ENCODE measurements at places on chromosomes 12 and 14.

DNA sequence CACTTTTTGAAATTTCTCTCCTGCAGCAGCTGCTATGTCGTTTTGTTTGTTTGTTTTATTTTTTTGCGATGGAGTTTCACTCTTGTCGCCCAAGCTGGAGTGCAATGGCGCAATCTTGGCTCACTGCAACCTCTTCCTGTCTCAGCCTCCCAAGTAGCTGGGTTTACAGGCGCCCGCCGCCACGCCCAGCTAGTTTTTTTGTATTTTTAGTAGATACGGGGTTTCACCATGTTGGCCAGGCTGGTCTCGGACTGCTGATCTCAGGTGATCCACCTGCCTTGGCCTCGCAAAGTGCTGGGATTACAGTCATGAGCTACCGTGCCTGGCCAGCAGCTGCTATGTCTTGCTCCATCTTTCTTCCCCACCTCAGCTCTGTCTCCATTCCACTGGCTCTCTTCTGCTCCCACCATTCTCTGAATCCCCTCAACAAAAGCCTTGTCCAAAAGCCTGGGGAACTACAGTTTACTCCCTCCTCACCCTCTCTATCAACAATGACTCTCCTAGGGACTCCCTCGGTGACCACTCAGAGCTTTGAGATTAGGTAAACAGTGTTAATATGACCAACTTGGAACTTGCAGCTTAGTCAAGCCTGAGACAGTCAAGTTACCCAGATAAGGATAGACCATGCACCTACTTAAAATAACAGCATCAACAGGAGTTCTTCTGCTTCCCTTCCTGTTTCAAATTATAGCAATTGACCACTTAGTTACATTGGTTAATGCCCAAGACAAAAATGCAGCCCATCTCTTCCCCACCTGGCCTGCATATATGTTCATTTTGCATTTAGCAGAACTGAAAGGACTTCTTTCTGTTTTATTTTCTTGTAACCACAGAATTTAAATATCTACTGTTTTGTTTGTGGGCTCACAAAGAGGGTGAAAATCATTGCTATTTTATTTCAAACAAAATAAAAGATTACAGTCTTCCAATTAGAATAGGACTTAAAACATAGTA, 189.0 kb upstream of the AMIGO2 start:
- no peak for DNase-seq

- DNase-seq, result no peak
Measured at GRCh38 chr12:89756585-89757398, 48.2 kb upstream of the ATP2B1 start.

DNA sequence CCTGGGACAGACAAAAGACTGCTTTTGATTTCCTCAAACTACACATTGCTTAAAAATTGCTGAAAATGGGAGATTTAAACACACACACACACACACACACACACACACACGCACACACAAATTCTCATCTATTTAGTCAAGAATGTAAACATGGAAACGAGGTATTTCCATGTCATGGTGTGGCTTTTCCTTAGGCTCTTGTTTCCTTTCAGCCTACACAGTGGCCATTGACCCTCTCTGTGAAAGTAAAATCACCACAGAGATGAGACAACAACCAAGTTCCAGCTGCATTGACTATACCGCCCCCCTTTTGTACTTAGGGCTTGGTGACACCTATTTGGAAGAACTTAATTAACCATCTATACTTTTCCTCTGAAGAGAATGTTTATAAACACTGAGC, 41.9 kb downstream of the TTC8 start:
- DNase-seq, result no peak

DNA sequence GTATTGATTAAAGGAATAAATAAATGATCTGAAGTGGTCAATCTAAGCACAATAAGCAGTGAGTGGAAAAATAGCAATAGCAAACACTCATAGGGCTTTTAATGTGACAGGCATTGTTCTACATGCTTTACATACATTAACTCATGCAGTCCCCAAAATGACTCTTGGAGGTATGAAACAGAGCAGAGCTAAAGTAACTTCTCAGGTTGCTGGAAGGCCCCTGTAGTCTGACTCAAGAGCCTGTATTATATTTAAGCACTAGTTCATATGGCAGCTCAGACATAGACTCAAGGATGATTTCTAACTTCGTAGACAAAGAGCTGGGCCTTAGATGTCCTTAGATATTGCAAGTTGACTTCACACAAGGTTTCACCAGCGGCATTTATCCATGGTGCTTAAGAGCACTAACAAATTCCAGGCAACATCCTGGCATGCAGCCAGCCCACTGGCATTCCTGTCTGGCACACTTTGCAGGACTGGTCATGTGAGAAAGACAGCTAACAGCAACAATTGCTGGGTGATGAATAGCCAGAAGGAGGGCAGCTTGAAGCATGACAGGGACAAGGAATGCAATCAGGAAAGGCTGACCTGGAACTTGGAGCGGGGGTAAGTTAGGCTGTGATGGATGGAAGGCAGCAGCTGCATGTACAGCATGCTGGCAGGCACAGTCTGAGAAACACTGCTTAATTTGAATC, 22.9 kb upstream of the KTN1 start:
- no peak for DNase-seq

DNA sequence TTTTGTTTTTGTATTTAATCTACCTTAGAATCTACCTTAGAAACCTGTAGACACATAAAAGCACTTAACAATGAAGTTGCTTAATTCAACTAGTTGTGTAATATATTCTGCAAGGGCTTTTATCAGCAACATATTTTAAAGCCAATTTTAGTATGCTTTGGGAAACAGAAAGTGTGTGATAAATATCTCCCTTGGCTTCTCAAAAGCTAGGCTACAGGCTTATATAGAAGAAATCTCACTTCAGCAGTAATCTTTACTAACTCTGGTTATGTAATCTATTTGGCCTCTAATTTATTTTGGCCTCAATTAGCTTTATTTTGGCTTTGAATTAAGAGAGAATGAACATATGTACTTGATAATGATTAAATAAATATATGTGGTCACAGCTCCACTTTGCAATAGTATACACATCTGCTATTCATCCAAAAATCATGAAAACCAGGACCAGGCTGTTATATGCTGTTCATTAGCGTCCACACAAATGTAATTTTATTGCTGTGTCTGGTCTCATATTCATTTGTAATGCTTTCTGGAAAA, 37.2 kb downstream of the LRP6 start:
- no peak for DNase-seq

- no peak for DNase-seq
Measured at GRCh38 chr12:75322464-75322863, 7.7 kb downstream of the CAPS2 start.

- DNase-seq, result no peak
Measured at GRCh38 chr14:85380881-85381280, 149.1 kb upstream of the FLRT2 start.

DNA sequence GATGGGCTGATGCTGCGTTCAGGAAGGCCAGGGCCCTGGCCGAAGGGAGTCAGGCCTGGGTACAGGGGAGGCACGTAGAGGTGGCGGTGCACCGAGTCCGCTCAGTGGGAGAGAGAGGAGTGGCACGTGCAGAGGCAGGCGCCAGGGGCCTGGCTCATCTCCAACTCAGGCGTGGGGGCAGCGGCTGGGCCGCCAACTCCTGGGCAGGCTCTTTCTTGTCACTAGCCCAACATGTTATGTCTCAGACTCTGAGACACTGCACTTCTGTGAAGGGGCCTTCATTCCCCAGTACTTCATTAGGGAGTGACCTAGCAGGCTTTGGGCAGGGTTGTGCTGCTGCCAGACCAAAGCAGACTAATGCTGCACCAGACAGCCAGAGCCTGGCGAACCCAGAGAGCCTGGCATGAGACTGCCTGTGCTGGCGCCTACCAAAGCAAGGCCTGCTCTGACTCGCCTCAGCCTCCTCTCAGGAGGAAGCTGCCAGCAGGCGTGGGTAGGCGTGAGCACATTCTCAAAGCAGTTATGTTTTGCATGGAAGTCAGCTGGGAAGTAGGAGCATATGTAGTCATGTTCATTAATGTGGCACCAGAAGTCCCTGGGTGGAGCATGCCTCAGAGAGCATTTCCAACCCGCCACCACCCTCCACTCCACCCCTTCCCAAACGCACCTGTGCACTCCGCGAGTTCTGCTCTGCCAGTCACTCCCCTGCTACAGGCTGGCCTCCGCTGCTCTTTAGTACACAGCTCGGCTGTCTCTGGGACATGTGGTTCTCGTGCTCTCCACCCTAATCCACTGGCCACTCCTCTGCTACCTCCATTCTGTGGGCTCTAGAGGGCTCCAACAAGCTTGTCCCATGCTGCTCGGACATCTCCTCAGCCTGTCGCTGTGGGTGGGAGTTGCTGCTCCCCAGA, 9.7 kb downstream of the CKB start:
- no peak for DNase-seq

- DNase-seq, result no peak
Measured at GRCh38 chr14:22311636-22312035, 277.4 kb downstream of the DAD1 start.

DNA sequence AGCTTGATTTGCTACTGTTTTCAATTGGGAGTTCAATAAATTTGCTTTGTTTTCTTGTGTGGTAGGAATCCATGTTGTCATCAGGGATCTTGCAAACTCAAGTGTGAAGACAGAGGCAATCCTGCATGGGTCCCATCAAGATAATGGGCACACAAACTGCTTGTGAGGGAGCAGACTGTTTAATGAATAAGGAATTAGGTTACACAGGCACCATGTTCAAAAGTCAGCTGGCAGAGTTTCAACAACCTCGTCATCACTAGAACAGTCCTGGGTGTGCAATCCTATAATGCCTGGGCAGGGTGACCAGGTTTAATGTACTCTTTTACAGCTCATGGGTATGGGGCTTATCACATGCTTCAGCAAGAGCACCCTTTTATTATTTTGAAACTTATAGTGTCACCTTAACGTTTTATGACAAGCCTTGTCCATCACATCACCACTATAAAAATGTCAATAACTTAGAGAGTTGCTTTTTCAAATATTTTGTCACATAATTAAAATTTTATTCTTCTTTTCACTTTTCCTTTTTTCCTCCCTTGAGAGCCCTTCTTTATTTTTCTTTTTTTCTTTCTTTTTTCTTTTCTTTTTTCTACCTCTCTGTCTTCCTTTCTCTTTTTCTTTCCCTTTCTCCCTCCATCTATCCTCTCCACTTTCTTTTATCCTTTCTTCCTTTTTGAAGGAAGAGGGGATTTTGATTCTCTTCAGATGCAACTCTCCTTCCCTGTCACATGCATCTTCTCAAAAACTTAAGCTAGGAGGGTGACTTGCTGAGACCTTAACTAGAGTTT, 252.2 kb upstream of the ATP2B1 start:
- DNase-seq, result no peak

DNA sequence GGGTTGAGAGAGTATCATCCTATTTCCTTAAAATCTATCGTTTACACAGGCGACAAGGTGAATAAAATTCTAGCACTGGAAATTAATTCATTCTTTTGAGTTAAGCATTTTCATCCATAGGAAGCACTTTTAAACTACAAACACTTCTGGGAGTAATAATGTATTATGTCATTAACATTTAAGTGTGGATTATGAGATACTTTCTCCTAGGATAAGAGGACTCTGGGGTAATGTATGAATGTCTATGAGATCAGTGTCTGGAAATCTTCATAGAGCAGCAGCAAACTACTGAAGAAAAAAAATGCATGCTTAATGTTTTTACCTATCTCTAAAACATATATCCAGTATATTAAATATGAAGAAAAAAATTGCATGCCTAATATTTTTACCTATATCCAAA, 86.9 kb downstream of the EPS8 start:
- no peak for DNase-seq

DNA sequence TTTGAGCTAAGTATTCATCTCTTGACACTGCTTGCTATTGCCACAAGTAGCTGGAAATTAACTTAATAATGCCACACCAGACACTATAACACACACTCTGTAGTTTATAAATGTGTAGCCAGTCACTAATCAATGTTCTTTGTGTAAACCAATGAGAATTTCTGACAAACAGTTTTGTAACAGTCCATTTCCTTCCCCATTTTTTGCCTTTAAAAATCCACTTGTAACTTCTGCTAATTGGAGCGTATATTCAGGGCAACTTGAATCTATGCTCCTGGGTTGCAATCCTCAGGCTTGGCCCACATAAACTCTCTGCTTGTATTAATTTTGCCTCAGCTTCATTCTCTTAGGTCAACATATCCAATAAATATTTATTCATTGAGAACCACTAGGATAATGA, 125.0 kb upstream of the DHRS4 start:
- DNase-seq, result no peak

GRCh38 chr12:76042147-76042546, 10.6 kb upstream of the PHLDA1 start:
- DNase-seq, result no peak

GRCh38 chr14:74784634-74785033, 21.5 kb downstream of the YLPM1 start:
- no peak for DNase-seq

GRCh38 chr14:52412426-52412825, 98.3 kb downstream of the PTGER2 start:
- DNase-seq, result no peak

- DNase-seq, result no peak
Measured at GRCh38 chr12:98763656-98764055, 118.6 kb downstream of the APAF1 start.

DNA sequence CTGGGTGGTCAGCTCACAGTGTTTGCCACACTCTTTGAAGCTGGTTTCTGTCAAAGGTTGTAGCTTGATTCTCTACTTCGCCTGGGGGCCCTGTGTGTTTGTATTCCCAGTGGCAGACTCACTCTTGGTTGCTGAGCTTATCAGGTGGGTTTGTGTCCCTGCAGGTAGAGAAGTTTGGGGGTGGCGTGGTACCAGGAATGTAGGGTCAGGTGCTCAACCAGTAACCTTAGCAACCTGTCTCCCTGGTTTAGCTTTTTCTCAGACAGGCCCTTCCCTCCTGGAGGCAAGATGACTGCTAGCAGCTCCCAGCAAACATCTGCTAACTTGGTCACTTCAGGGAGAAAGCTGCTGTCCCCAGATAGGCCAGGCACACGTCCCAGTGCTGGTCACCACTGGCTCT, 352.2 kb downstream of the AACS start:
- DNase-seq, result no peak

DNA sequence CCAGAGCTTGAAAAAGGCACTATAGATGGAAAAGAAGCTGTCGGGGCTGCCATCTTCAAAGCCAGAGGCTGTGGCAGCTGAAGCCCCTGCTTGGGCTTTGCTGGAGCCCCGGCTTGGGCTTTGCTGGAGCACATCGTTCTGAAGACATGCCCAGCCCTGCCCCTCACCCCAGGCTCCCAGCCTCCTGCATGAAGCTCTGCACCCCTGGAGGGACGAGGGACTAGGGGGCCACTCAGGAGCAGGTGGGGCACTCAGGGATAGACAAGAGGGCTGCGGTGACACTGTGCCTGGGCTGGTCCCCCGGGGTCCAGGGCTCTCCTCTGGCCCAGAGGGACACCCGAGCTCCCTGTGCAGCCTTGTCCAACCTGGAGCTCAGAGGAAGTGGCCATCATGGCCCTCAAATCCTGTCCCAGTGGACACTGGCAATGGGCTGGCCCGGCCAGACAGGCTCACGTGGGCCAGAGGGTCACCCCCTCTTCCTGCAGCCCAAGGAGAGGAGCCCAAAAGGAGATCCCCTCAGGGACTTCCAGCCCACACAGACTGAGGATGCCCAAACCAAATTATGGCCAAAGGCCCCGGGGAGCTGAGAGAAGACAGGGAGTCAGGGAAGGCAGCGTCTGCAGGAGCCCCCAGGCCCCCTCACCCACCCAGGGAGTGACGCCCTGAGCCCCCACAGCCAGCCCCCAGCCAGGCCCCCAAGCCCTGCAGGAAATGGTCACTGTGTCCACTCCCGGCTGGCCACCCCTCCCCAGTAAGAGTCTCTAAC, 23.1 kb upstream of the C14orf180 start:
- no peak for DNase-seq

GRCh38 chr14:74593241-74593953, 18.6 kb downstream of the LTBP2 start:
- no peak for DNase-seq

- DNase-seq, result no peak
Measured at GRCh38 chr12:96073346-96074330, 38.3 kb upstream of the LTA4H start.

GRCh38 chr14:65792208-65792905, 379.8 kb downstream of the FUT8 start:
- DNase-seq, result no peak

Data from stimulated activated CD4-positive, alpha-beta T cell treated with anti-CD3 and anti-CD28 coated beads, Interleukin-12 subunit alpha, Interleukin-12 subunit beta, amount 100 ng/mL, for 4 hours (primary cell).